Stimulated activated CD8-positive, alpha-beta memory T cell treated with anti-CD3 and anti-CD28 coated beads, Interleukin-4, amount 100 ng/mL, for 24 hours (primary cell): ENCODE measurements at places on chromosomes 5 and 9.

DNA sequence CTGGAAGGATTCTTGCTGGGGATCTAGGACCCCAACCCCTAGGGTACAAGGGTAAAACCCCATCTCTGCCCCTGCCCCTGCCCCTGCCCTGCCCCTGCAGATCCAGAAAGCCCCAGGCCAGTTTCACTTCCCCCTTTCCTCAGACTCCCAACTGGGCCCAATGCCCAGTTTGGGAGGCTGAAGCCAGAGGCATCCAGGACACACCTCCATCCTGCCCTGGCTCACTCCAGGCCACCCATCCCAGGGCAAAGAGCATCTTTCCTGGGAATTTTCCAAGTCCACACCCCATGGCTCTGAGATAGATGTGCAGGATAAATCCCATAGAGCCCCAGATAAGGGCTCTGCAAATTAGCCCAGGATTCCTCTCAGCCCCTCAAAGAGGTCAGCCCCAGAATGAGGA lies 17.4 kb downstream of the CNTFR start:
- DNase-seq: no peak

GRCh38 chr5:140239939-140240700 lies 62.8 kb downstream of the PFDN1 start:
- peak; percentile 47 for DNase-seq

DNA sequence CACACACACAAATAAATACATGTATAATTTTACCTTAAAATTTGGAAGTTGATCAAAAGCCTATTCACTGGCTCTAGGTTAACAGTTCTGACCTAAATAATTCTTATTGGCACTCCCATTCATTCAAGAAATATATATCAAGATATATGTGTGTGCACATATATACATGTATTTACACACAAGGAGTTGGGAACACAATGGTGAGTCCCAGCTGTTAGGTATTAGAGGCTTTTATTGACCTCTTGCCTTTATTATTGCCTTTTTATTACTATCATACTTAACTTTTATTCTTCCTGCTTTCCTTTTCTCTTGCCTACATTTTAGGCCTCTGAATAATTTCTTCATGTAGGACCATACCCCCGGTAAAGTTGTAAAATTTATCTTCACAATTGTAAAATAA lies 25.0 kb downstream of the CCDC152 start:
- no peak for DNase-seq

DNA sequence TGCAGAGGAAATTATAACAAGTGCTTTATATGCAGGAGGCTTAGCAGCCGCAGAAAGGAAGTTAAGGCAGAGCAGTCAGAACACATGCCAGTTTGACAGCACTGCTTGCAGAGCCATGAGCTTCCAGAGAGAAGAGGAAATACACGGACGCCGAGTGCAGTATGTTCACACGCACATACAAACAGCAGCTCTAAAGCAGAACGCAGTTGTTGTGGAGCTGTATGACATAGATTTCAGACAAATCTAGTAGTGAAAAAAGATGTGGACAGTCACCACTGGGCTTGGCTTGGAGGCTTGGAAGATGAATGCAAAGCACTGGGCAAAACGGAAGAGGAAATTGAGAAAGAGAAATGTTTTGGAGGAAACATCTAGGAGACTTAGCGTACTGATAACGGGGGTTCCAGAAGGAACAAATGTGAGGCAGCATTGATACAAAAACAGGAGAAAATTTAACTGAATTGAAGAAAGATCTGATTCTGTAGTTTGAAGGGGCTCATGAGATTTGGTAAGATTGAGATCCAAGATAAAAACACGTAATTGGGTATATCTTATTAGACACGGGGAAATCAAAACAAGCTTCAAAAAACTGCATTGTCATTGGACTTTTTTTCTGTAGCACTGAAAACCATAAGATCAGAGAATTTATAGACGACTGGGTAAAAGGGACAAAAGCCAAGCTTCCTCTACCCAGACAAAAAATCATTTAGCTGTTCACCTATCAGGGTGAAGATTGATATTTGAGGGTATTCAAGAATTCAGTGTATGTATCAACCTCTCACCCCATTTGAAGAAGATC lies 19.6 kb upstream of the ROPN1L start:
- no peak for DNase-seq

GRCh38 chr5:43619911-43620310 lies 16.9 kb downstream of the NNT start:
- no peak for DNase-seq

DNA sequence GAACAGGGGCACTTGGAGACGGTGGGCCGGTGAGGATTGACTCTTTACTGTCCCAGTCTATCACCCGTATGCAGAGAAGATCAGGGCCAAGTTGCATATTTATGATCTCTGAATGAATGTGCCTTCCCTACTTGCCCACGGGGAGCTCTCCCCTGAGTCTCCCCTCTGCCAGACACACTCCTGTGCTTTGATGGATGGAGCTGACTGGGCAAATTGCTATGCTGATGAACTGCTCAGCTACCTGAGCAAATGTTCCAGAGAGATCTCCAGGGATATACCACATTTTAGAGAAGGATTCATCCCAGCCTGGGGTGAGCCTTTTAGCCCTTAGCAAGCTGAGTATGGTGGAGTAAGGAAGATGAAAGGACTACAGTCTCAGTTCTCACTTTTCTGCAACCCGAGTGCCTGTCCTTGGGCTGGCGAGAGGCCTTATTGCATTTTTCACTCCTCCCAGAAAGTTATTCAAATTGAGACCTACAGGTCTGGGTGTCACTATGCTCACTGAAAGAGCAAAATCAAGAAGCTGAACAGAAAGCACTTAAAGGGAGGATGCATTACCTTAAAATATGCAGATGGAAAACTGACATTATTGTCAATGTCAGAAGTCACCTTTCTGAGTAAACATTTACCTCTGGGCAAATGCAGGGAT lies 526.7 kb upstream of the WWC1 start:
- DNase-seq: no peak

DNA sequence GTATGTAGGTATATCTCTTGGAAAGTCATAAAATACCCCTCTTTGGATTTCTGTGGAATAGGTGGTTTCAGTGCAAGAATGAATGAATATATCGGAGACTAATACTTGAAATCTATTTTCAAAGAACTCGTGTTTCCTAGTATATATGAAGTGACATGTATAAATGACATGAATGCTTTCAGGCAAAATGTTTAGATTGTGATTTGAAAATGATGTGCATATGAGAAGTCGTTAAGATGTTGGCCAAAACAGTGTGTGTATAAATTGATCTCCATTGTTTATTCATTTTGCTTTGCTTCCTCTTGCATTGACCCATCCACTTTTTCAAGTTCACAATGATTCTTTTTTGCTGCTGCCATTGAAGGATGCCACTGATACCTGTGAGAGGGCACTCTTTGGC lies 8.3 kb downstream of the TRIO start:
- no peak for DNase-seq

DNA sequence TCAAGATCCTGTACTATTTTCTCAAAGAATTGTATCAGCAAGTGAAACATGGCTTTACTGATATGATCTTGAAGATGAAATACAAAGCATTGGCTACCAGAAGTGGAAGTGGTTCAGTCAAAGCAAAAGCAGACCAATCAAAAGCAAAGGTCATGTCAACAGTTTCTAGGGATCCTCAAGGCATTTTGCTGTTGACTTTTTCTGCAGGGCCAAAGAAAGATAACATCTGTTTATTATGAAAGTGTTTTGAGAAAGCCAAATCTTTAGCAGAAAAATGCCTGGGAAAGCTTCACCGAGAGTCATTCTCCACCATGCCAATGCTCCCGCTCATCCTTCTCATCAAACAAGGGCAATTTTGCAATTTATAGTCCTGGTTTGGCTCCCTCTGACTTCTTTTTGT lies 90.3 kb upstream of the ACO1 start:
- no peak for DNase-seq

GRCh38 chr9:134063571-134064450 lies 4.0 kb downstream of the BRD3 start:
- DNase-seq: no peak

DNA sequence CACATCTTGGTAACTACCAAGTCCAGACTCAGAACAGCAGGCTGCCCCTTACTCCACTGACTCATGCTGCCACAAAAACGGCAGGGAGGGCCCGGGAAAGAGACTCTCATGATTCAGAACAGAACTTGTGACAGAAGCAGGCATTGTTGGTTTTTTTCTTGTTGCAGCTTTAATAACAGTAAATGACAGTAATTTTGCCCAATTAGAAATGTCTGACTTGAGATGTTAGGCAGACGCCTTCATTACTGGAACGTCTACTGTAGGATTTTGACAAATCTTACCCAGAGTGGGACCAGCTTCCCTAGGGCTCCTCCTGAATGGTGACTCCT lies 77.9 kb downstream of the SEMA5A start:
- DNase-seq: no peak

- no peak for DNase-seq
Measured at GRCh38 chr5:36519881-36520280, 86.5 kb upstream of the SLC1A3 start.

DNA sequence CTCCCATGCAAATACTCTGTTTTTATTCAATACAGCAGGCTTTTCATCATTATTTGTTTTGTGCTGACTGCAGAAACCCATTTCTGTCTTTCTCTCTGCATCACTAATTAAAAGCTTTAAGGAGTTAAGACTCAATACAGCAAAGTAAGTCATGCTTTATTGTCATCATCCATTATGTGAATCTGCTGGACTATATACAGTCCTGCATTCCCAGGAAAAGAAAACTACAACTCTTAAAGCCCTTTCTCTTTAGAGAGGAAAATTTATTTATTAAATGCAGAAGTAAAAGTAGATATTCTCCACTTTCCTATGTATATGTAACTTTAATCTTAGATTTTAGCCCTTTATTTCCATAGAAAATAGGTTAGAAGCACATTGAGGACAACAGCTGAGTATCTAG lies 706.6 kb upstream of the RGMB start:
- DNase-seq: no peak

- no peak for DNase-seq
Measured at GRCh38 chr9:95496687-95497086, 20.1 kb downstream of the PTCH1 start.

DNA sequence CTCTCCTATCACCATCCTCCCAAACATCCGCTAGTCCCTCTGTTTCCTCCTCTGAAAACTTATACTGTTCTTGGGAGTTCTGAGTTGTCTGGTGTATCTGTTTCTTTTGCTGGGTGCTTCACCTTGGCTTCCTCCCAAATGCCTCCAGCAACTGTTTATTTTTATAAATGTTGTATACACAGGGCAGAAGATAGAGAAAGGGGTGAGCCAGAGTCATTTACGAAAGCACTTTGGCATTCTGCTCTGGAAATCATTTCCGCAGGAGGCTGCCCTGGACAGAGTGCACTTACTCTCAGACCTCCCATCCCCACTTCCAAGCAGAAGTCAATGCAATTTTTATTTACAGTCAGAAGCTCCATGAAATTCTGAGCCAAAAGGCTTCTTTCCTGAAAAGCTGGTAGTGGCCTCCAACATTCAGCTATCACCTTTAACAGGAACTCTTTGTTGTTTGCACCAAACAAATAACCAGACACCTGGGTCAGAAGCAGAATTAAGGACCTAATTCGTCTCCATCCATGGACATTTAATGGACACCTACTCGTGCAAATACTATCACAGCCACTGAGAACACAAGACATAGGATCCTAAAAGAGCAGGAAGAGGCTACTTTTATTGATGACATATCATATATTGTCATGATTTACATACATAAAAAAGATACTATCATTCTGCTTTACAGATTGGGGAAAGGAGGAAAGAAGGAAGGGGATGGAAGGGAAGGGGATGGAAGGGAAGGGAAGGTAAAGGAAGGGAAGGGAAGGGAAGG lies 229.5 kb upstream of the PAPPA start:
- DNase-seq: no peak
